Ovary (tissue), 10 donors: ENCODE measurements at places on chromosomes 3 and 15. TPM values are rescaled to one million over a fixed set of nuclear protein-coding genes. Genes with fewer than 3 reads are reported as not detected.

DNA sequence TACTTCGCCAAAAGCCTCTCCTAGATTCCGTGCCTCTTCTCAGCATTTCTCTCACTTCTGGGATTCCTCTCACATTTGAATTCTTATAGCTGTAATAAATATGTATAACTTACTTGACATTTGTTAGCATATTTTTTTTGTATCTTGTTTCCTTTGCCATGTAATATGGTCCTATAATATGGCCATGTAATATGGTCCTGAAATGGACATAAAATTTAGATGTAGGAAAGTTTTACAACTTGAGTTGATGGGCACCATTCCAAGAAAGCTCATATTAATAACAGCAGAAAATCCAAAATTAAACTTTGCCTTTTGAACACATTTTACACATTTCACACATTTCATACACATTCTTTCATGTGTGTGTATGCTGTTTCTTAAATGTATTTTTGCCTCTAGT, 480.6 kb downstream of the RBMS3 start:
- no peak overlapping the region for H3K4me3 ChIP-seq
- H3K27ac ChIP-seq = no peak overlapping the region
- peaks cover 2% of the 10 kb centered on the region for H3K4me1 ChIP-seq
- no peaks in the 10 kb centered on the region for H3K36me3 ChIP-seq

The ZDHHC19 gene
- 3.8 TPM for total RNA-seq

DNA sequence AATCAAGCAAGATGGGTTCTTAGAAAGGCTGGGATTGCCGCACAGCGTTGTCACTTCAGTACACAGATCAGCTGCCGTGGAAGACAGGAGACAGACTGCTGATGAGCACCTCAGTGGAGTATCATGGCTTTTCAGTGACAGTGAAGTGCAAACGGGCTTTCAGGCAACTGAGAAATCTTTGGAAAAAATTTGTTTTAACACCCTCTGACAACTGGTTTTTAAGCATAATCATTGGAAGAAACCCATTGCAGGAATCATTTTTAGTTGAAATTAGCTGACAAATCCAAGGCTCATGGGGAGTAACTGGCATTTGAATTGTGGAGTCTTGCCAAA, 418.8 kb downstream of the OTOL1 start:
- no peak overlapping the region for H3K27ac ChIP-seq
- DNase-seq = no peak
- no peaks in the 10 kb centered on the region for H3K27me3 ChIP-seq
- H3K4me3 ChIP-seq = no peak overlapping the region
- no peaks in the 10 kb centered on the region for H3K36me3 ChIP-seq

DNA sequence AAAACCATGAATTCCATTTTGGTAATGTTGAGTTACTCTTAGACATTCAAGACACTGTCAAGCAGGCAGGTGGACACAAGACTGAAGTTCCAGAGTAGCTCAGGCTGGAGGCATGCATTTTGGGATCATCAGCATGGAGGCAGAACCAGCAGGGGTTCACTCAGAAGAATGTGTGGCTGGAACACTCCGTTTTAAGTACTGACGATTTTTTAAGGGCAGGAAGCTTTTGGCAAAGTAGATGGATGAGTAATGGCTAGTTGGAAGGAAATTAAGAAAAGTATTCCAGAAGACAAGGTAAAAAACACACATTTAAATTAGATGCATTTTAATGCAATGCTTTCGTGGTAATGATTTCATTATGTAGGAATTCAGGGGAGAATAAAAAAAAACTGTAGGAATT, 420.4 kb downstream of the ROBO2 start:
- DNase-seq = no peak
- H3K27me3 ChIP-seq = no peaks in the 10 kb centered on the region
- H3K36me3 ChIP-seq = no peaks in the 10 kb centered on the region
- no peaks in the 10 kb centered on the region for H3K4me1 ChIP-seq
- no peak overlapping the region for H3K27ac ChIP-seq

The WDR93 gene
- total RNA-seq = not detected

The SNRPN gene
- total RNA-seq = 109 TPM

The SH2D7 gene
- not detected for total RNA-seq
